Mucosa of gallbladder (tissue), 1 donor: ENCODE measurements at places on chromosomes 7 and 10.

GRCh38 chr10:120607016-120607709 lies 150.1 kb downstream of the PLPP4 start:
- no peak for DNase-seq

- DNase-seq, result no peak
Observed at GRCh38 chr10:133157662-133158436, 2.2 kb upstream of the KNDC1 start.

GRCh38 chr10:35400595-35401268 lies 64.4 kb downstream of the CCNY start:
- no peak for DNase-seq

GRCh38 chr7:90424720-90425119 lies 21.5 kb downstream of the CLDN12 start:
- DNase-seq, result no peak

DNA sequence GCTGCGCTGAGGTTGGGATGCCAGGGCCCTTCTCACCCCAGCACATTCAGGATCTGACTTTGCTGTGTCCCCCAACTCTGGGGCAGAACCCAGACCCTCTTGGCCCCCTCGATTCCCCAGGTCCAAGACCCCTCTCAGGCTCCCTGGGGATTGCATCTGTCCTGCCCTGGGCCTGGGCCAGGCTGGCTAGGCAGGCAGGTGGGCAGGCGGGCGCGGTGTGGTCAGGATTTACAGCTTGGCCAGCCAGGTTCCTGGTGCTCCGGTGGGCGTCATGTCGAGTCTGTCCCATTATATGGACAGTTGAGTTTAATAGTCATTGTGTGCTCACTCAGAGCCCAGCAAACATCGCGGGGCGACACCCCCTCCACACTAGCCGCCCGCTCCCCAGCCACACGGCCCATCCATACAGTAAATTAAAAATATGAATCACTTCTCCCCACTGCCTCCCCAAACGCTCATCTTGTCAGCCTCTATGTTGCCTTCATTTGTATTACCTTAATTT lies 23.5 kb downstream of the POLL start:
- no peak for DNase-seq

- no peak for DNase-seq
Observed at GRCh38 chr7:48402721-48403120, 231.5 kb downstream of the ABCA13 start.

GRCh38 chr7:152866125-152866524 lies 106.6 kb downstream of the ACTR3B start:
- no peak for DNase-seq

GRCh38 chr10:117350909-117351308 lies 24.3 kb downstream of the PDZD8 start:
- no peak for DNase-seq
